ENCODE measurements at places on chromosomes 11 and 22. TPM values are rescaled to one million over a fixed set of nuclear protein-coding genes. Genes with fewer than 3 reads are reported as not detected.

The BLID gene
- not detected for total RNA-seq

The BCO2 gene
- total RNA-seq, result 1.3 TPM

The C11orf91 gene
- not detected for total RNA-seq

The EED gene
- 50.1 TPM for total RNA-seq

- no peak overlapping the region for H3K4me3 ChIP-seq
- H3K36me3 ChIP-seq, result peaks cover 26% of the 10 kb centered on the region
- H3K27ac ChIP-seq, result no peak overlapping the region
- peaks cover 49% of the 10 kb centered on the region for H3K4me1 ChIP-seq
These were observed 30.6 kb downstream of the SREBF2 start for GRCh38 chr22:41863472-41863871.

DNA sequence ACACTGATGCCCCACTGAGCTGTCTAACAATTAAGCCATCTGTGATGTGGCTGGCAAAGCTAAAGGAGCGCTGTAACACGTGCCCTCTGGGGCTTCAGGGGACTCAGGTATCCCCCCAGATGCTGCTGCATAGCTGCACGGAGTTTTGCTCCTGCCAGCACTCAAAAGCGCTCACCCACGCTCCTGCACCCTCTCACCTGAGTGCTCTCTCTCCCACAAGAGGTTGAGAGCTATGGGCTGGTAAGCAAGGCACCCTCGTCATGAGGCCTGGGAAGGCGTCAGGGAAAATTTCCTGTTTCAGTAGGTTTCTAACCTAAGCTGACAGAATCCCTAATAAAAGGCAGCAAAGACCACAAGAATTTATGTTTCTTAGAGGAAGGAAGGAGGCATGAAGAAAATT, 850.3 kb downstream of the OPCML start:
- no peak for DNase-seq
- no peak overlapping the region for H3K27ac ChIP-seq
- no peaks in the 10 kb centered on the region for H3K36me3 ChIP-seq
- peaks cover 9% of the 10 kb centered on the region for H3K4me1 ChIP-seq
- H3K4me3 ChIP-seq, result no peak overlapping the region
- no peaks in the 10 kb centered on the region for H3K27me3 ChIP-seq

GRCh38 chr11:30328681-30329080, 5.8 kb downstream of the ARL14EP start:
- peaks cover 40% of the 10 kb centered on the region for H3K36me3 ChIP-seq
- DNase-seq, result no peak
- H3K4me3 ChIP-seq, result no peak overlapping the region
- H3K27ac ChIP-seq, result no peak overlapping the region
- H3K27me3 ChIP-seq, result no peaks in the 10 kb centered on the region

All from activated CD8-positive, alpha-beta memory T cell treated with anti-CD3 and anti-CD28 coated beads, Interleukin-2, amount 10 ng/mL, durations not matched to agents 7 days and 5 days (primary cell).